MCF 10A (cell line): ENCODE measurements at places on chromosomes 13 and 19.
A peak's percentile ranks its signal among the peaks of the same experiment; 100 is the strongest.

GRCh38 chr13:27193496-27193895 is 21.9 kb upstream of the USP12 start:
- no peak for DNase-seq

DNA sequence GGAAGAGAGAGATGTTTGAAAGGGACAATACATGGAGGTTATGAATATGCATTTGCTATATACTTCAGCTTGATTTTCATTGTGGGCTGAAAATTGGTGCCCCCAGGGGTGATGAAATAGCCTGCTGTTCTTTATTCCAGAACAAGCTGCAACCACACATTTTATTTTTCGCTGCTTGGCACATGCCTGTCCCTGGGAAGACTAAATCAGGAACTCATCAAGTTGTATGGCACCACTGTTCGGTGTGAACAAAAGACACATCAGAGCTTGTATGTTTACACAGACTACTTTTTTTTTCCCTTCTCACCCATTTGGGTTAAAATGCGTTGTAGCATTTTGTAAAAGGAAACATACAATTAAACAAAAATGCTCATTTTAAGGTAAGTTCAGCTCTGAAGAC is 230.7 kb downstream of the NALCN start:
- no peak for DNase-seq

- no peak for DNase-seq
These were observed 11.8 kb upstream of the DOCK9 start for GRCh38 chr13:98989469-98990235.

DNA sequence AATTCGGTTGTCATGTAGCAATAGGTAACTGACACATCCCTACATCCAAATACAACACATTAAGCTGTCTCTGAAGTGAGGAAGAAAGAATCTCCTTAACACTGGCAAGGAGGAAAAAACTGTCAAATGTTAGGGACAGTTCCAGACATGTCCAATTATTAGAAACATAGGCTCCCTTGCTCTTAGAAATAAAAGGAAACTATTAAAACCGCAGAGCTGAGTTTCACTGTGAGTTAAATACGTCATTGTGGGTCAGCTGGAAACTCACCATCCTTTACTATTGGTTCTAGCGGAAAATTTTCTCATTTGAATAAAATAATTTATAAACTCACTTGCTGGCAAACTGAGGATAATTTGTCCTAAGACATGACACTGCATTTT is 40.7 kb downstream of the STARD13 start:
- no peak for DNase-seq

- DNase-seq: no peak
These were observed 192.6 kb downstream of the DLEU7 start for GRCh38 chr13:50650592-50651504.

DNA sequence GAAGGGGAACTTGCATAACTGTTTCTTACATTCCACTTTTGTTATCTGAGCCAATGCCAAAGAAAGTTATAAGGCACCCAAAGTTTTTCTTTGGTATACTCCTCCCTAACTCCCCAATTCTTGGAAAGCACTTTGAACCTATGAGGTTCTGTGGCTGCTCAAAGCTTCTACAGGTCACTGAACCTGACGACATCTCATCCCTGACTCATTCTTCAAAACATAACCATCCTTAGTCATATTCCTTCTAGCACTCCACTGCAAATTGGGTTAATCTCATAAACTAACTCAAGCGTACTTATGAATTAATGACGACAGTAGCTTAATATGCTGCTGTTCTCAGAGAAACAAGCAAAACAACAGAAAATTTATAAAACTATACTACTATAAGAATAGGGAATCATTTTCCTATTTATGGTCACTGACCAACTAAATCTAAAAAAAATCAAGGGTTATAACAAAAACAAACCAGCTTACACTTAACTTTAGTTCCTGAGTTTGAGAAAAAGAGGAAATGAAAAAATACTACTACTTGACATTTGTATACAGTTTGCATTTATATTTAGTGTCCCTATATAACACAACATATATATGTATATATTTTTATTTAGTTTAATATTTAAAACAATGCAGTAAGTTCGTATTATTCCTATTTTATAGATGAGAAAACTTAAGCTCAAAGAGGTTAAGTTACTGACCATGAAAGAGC is 69.1 kb downstream of the CAB39L start:
- DNase-seq: peak; percentile 75

DNA sequence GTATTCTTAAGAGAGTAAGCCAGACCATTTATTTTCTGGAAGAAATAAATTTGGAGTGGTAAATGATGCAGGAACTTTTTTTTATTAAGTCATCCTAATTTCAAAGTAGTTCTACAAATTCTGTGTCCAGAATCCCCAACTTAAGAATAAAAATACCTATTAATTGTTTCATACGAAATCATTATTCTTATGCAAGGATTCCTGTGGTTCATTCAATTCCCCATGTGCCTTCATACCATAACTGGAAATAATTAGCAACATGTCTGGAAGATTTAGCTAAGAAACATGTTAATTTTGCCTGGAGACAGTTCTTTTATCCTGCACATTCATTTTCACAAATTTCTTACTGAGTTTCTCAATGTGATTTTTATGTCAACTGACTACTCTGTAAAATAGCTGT is 408.6 kb downstream of the PCDH9 start:
- DNase-seq: no peak

- DNase-seq: no peak
These were observed 3.2 kb downstream of the KRI1 start for GRCh38 chr19:10562609-10563008.

- DNase-seq: peak; percentile 52
These were observed at the start of gene TMEM272 for GRCh38 chr13:51844862-51845573. TSS of gene TMEM272 (minus strand) at chr13:51845177. CDS start at chr13:51838530, 6,647 bp downstream.

- no peak for DNase-seq
These were observed 104.6 kb upstream of the GJB6 start for GRCh38 chr13:20336761-20337160.

- peak; percentile 66 for DNase-seq
These were observed 21.5 kb upstream of the GSX1 start for GRCh38 chr13:27770809-27771208.

GRCh38 chr13:59801107-59801880 is 362.4 kb downstream of the DIAPH3 start:
- DNase-seq: no peak

DNA sequence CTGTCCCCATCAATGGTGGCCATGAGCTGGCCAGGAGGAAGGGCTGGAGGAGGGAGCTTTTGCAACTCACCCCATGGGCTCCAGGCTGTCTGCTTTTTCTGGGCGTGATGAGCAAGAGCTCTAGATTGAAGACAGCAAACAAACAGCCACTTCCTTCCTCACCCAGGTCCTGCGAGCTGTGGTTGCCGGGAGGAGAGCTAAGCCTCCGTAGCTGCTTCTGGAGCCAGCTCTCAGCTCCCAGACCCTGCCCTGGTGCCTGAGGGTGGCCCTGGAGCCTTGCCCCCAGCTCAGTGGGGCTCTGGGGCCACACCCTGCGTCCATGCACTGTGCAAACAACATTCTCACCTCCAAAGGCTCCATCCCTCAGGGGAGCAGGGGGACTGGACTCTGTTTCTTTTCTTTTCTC is 6.2 kb downstream of the MYO1F start:
- peak; percentile 54 for DNase-seq

DNA sequence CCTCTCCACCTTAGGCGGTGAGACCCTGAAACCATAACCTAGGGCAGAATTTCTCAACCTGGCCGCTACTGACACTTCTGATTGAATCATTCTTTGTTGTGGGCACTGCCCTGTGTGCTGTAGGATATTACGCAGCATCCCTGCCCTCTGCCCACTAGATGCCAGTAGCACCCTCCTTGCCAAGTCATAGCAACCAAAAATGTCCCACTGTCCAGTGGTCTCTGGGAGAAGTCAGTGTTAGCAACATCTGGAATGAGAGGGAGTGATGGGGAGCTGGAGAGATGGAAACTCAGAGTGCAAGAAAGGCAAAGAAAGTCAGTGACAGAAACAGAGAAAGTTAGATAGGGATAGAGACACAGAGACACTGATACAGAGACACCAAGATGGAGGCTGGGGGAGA is 13.6 kb downstream of the KLK4 start:
- DNase-seq: no peak

DNA sequence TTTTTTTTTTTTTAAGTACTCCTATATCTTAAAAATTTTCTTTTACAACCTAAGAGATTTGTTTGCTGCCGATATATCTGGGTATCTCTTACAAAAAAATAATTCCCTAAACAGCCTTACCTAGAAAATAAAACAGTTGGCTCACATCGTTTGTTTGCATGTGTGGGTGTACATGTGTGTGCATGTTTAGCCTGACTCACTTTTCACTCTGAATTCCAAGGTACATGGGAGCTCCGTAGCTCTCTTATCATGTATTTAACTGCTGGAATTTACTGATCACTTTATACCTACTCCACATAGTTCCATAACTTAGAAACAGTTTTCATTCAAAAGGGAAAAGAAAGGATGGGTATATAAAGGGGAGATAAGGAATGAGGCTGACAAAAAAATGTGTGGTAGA is 616.5 kb downstream of the GPC6 start:
- peak; percentile 29 for DNase-seq

DNA sequence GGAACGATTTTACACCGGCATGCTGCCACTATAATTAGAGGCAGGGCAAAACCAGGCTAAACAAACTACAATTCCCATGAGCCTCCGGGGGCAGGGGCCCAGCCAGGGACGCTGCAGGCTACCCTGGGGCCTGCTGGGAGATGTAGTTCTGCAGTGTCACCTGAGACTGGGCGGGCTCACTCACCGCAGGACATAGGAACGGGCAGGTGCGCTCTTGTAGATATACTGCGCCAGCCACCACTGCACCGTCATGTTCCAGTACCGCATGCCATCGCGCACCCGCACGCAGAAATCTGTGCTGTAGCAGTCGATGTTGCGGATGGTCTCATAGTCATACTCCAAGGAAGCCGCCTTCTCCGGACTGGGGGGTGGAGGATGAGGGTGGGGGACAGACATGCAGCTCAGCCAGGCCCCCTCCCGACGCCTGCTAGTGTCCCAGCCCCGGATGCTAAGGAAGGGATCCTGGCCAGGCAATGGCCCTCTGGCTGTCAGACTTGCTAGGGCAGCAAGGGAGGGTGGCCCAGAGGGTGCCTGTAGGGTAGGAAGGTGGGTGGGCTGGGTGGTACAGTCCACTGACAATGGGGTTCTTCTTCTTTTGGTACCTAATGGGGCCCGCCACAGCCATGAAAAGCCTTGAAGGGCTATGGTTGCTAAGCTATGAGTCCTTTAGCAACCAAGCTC is 5.8 kb upstream of the TMC4 start:
- DNase-seq: no peak

- peak; percentile 27 for DNase-seq
These were observed 756.7 kb upstream of the ARGLU1 start for GRCh38 chr13:107324416-107325204.

GRCh38 chr19:7506385-7507328 is 9.2 kb upstream of the ZNF358 start:
- peak; percentile 99 for DNase-seq

GRCh38 chr19:13974073-13974472 is 21.8 kb downstream of the DCAF15 start:
- peak; percentile 30 for DNase-seq

- DNase-seq: no peak
These were observed 32.3 kb downstream of the CEBPG start for GRCh38 chr19:33405553-33406461.

DNA sequence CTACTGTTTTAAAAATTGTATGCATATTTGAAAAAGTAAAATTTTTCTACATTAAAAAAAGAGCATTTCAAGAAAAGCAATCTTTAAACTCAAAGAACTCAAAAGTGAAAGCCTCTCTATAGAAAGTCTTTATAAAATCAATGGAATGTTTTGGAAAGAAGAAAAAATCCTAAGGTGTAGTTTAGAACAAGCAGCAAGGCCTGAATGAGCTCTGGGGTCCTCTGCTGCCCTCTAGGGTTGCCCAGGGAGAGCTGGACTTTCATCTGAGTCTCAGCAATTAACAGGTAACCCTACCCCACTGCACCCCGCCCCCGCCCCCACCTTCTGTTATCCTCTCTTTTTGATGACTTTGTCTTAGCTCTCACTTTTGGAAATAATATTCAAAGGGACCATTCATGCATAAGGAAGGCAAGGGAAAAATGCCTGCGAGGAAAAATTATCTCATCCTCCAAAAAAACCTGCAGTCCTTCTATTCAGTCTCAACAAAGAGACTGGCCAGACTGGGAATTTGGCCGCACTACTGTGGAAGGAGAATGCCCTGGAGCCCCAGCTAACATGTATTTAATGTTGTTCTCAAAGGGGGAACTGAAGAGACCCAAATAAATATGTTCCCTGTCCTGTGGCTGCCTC is 24.1 kb downstream of the SLC25A30 start:
- DNase-seq: peak; percentile 74

- DNase-seq: no peak
These were observed 205.0 kb downstream of the TSHZ3 start for GRCh38 chr19:31144075-31144870.

GRCh38 chr13:69178000-69178399 is 929.6 kb upstream of the ATXN8OS start:
- DNase-seq: no peak

GRCh38 chr19:51688671-51689571 is 4.2 kb upstream of the SPACA6 start:
- DNase-seq: peak; percentile 95

GRCh38 chr19:46975925-46976782 is 43.5 kb upstream of the NPAS1 start:
- DNase-seq: peak; percentile 61

DNA sequence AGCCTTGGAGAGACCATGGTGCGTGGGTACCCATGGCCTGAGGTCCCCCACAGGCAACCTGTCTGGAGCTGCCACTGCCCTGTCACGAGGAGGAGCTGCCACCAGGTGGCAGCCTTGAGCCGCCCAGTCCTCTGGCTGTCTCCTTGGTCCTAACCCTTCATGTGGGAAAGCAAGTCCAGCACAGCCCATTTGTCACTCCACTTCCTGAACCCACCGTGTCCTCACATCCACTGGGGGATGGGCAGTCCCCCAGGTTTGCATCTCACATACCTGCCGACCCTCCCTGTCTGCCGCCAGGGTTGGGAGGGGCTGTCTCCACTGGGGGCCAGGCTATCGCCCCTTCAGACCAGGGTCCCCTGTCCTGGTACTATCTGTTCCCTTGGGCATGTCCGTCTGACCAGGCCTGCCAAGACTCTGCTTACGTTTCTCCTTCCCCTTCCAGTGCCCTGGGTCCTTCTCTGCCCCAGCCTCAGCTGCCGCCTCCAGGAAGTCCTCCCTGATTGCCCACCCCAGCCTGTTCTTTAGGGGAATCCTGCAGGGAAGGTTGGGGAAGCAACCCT is 4.5 kb downstream of the FAM174C start:
- peak; percentile 83 for DNase-seq

GRCh38 chr19:341386-342127 is 3.0 kb downstream of the MIER2 start:
- no peak for DNase-seq

GRCh38 chr13:76470991-76471390 is 415.2 kb downstream of the KCTD12 start:
- no peak for DNase-seq
